Activated CD4-positive, alpha-beta T cell treated with anti-CD3 and anti-CD28 coated beads, Interleukin-2, Interleukin-4, amounts not matched to agents 100 ng/mL and 50 ng/mL, durations not matched to agents 16 hours and 8 hours (primary cell): ENCODE measurements at places on chromosomes 5 and 9.

GRCh38 chr9:15248081-15248480, 58.9 kb downstream of the TTC39B start:
- no peak for DNase-seq

GRCh38 chr5:113552137-113552536, 38.6 kb downstream of the YTHDC2 start:
- DNase-seq = no peak

- no peak for DNase-seq
These were observed 128.0 kb downstream of the NPR3 start for GRCh38 chr5:32839106-32839505.

DNA sequence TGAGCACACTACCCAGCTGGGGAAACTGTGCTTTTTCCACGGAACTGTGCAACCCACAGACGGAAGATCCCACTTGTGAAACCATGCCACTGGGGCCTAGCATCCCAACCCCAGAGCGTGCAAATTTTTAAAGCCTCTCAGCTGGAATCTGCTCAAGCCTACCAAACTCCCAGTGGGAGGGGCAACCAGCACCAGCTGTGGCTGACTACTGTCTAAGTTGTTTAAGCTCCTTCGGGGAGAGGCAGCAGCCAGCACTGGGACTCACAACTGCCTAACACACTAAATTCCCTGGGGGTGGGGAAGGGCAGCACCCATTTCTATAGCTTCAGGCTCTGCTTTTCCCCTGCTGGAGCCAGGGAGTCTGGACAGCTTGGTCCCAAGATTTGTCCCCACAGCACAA, 287.6 kb upstream of the MSX2 start:
- no peak for DNase-seq

DNA sequence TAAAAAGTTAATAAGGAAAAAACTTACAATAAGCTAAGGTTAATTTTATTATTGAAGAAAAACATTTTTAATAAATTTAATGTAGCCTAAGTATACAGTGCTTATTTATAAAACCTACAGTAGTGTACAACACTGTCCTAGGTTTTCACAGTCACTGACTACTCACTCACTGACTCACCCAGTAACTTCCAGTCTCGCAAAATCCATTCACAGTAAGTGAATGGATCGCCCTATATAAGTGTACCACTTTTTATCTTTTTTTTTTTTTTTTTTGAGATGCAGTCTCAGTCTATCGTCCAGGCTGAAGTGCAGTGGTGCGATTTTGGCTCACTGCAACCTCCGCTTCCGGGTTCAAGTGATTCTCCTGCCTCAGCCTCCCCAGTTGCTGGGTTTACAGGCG, 47.7 kb downstream of the FNIP1 start:
- DNase-seq = no peak

DNA sequence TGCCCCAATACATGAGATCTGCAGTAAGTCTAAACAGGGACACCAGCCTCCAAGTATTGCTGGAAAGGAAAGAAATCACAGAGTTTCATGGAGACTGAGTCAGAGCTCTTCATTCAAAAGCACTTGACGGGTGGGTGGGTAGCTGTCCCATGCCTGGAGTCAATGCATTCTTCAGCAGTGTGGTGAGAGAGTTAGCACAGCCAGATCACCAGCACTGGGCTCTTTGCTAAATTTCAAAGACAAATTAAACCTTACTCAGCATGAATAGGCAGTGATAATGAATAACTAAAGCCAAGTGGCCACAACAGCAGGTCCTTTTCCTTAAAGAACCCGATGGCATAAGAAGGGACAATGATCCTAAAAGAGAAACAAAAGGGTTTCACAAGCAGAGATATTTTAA, 192.4 kb downstream of the ACTL7B start:
- DNase-seq = no peak
